ENCODE measurements at places on chromosomes 13 and 19.

- DNase-seq, result no peak
These were observed 8.8 kb downstream of the RRAS start for GRCh38 chr19:49631014-49631588.

DNA sequence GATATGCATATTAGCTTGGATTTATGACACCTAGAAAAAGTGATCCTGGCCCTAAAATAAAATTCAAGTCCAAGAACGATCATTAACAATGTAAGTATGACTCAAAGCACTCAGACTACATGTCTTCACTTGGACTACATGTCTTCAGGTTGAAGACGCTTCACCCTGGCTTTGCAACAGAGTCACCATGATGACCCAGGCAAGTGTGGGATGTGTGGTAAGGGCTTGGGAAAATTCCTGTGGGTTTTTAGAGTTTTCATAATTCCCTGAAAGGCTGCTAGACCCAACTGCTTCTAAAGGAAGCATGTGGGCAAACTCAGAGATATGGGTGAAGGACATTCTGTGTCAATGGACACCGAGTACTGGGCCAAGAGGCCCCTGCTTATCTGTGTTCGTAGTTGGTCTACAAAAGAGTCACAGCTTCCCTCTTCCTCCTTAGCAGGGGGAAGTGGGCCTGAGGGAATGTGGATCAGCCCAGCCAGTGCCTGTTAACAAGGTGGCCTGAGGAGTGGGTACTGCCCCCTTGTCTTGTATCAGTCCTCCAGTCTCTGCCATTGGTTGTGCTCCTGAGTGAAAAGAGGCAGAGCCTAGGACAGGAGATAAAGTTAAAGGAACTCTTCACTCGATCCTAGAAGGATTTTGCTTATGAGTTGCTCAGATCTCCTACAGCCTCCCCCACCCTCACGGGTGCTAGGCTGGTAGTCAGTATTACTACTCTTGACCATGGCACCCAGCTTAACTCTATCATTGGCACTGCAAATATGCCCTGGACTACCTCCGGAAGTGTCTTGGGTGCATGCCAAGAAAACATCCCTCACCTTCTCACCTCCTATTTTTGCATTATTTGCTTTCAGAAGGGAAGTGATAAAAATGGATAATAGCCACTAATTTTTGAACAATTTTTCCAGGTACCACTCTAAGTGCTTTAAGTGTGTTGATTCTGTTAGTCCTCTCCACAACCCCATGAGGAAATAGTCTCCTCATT is 406.3 kb downstream of the COG6 start:
- DNase-seq, result no peak

GRCh38 chr13:26202365-26202972 is 19.6 kb downstream of the RNF6 start:
- DNase-seq, result no peak

- DNase-seq, result no peak
These were observed 20.8 kb downstream of the NOVA2 start for GRCh38 chr19:45952686-45953505.

DNA sequence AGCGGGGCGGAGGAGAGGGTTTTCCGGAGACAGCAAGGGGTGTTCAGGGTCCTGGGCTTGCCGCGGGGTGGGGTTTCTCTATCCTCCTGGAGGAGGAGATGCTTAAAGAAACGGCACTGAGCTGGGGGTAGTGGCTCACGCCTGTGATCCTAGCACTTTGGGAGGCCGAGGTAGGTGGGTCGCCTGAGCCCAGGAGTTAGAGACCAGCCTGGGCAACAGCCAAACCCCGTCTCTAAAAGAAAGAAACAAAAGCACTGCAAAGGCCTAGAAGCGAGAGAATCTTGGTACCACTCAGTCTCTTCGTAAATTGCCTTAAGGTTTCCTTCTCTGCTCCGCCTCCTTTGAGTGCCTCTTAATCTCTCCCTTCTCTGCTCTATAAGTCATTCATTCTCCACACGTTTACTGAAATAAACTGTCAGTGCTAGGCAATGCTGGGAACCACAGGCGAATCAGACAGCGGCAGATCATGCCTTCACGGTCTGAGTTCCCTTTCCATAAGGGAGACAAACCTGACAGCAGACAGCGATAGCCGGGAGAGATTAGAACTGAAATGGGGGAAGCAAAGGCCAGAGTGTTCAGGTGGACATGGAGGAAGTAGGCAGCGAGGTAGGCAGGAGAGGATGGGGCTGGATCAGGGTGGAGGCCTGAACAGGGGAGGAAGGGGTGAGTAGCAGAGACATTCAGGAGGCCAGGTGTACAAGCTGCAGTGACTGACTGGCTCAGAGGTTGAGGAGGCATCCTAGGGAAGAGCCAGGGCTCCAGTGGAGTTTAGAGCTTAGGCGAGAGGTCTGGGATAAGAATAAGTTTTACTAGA is 580 bp downstream of the EIF3K start:
- no peak for DNase-seq

- no peak for DNase-seq
These were observed 164.7 kb downstream of the KATNAL1 start for GRCh38 chr13:30142486-30143211.

DNA sequence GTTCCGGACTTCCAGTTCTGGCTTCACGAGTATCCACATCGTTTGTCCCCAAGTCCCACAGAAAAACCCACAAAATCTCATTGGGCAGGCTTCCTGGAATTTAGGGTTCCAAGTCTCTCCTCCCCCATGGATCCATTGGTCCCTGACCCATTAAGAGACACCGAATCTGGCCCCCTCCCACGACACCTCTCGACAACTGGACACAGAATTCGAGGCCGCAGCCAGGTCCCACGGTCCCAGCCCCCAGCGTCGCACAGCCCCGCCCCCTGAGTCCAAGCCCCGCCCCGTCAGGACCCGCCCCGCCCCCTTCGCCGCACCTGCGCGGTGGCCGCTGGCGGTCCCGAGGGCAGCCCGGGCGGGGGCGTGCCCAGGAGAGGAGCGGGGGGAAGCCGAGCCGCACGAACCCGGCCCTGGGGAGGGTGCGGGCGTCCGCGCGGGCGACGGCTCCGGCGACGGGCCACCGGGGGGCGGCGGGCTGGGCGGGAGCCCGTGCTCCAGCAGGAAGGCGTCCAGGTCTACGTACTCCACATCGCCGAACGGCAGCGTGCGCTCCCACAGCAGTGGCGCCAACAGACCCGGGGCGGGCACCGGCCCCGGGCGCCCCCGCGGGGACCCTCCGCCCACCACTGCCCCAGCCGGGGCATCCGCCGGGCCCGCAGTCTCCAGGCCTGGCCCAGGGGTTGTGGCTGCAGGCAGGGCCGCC is 1.8 kb downstream of the DBP start:
- no peak for DNase-seq

DNA sequence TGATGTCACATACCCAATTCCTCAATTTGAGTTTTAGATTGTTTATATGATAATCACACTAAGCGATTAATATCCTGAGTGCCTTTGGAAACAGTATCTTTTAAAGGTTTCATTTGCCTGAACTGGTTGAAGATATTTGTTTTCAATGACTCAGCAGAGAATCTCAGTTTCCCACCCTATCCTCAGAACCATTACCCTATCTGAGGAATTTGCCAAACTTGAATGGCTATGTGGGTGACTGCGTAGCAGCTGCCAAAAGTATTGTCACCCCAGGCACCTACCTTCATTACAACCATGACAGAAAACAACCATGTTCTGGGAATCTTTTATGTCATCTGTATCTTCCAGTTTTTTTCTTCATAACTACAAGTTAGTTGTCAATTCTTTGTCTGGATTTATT is 440.1 kb upstream of the NBEA start:
- no peak for DNase-seq

GRCh38 chr19:29546583-29547190 is 20.9 kb downstream of the VSTM2B start:
- DNase-seq, result no peak

- DNase-seq, result no peak
These were observed 28.2 kb downstream of the VSTM1 start for GRCh38 chr19:54035215-54036178.

DNA sequence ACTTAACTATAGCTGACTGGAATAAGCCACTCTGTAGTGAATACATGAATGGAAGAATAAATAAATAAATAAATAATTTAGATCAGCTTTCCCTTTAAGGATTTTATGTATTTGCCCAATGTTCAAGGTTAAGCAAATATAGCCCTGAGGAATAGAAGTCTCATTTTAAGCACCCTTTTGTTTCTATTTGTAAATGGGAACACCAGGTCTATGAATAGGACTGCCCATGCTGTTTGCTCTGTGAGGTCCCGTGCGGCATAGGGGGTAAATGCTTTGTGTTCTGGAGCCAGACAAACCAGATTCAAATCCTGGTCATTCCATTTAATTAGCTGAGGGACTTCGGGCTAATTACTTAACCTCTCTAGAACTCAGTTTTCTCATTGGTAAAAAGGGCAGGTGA is 29.3 kb downstream of the CBY2 start:
- no peak for DNase-seq

DNA sequence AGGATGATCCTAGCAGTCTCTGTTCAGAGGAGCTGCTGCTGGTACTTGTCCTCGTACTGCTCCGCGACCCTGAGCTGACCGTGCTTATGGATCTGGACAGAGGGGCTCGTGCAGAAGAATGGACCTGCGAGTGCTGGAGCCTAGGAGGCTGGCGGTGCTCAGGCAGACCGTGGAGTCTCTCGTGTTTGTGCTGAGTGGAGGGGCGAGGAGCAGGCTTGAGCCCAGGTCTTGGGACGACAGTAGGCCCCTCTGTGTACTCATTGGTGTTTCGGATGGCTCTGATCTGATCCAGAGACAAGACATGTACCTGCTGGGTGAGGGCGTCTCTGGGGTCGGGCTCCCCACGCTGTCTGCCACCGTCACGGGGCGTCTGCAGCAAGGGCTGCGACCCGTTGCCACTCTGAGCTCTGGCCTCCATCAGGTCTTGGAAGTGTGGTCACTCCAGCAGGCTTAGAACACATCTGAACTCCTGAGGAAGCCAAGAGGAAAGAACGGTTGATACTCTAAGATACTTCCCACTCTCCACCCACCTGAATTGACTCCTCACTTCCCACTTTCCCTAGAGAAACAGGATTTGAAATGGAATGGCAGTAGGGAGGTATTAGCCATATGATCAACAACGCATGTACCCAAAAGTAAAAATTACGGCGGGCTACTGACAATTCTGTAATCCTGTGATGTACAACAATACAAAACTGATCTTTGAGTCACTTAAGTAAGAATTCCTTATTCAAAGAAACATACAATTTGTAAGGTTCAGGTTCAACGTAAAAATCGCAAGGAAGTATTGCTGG is 3.4 kb downstream of the SPRY2 start:
- no peak for DNase-seq

DNA sequence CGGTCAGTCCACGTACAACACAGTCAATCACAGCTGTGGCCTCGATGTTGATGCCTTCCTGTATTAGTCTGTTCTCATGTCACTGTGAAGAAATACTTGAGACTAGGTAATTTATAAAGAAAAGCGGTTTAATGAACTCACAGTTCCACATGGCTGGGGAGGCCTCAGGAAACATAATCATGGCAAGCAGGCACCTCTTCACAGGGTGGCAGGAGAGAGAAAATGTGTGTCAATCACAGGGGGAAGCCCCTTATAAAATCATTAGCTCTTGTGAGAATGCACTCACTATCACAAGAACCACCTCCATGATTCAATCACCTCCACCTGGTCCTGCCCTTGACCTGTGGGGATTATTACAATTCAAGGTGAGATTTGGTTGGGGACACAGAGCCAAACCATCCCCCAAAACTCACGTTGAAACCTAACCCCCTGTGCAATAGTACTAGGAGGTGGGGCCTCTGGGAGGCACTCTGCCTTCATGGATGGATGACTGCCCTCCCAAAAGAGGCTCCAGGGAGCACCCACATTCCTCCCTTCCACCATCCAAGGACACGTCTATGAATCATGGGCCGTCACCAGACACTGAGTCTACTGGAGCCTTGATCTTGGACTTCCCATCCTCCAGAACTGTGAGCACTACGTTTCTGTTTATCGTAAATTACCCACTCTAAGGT is 2.3 kb upstream of the PROZ start:
- no peak for DNase-seq

DNA sequence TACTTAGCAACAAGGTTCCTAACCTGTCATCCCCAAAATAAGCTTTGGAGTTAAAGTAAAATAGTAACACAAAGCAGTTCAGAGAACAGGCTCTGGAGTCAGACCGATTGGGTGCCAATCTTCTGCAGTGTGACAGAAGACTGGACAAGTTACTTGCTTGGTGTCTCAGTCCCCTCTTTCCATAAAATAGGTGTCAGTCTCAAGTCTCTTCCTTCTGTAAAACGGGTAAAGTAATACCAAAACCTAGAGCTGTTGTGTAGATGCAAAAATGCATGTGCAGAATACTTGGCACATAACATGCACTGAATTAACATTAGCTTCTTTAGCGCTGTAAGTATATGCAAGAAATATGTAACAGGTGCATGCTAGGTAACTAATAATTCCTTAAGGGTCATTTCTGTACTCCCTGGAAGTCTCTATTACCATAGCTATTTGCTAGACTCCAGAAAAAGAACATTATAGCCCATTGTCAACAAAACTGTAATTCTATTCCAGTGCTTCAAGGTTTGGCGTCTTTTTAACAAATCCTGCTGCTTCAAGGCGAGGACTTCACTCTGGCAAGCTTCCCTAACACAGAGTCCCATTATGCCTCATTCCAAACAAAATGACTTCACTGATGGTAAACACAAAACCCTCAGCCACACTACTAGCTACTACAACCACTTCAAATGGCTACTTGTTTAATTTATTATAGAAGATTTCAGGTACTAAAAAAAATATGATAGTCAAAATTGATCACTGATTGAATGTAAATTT is 32.8 kb downstream of the ELF1 start:
- DNase-seq, result no peak

DNA sequence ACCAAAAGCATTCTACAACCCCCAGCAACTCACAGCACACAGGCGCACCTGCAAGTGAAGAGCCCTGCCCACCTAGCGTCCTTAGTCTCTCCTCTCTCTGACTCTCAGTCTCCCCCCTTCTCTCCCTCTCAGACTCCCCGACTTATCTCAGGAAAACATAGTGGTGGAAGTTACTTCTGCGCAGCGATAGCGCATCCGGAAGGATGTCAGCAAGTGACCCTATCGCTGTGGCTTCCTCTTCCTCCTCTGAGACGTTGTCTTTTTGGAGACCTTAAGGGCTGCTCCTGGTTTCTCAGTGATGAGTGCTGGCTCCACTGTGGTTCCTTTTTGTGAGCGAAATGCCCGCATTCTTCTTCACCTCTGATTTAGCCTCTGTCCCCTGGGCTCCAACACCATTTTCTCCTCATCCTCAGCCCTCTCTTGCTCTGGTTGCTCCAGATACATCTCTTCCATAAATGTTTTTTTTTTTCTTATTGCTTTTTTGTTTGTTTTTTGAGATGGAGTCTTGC is 1.4 kb upstream of the YIF1B start:
- DNase-seq, result no peak

GRCh38 chr13:21465710-21466160 is 6.6 kb upstream of the ZDHHC20 start:
- DNase-seq, result no peak

- DNase-seq, result no peak
These were observed 2.8 kb downstream of the FZR1 start for GRCh38 chr19:3508771-3509535.

- DNase-seq, result no peak
These were observed 1.2 kb downstream of the POLR2I start for GRCh38 chr19:36113425-36113824.

- DNase-seq, result no peak
These were observed 95.1 kb downstream of the NUFIP1 start for GRCh38 chr13:44894001-44894770.

GRCh38 chr19:19515642-19516519 is at the start of gene NDUFA13:
Gene NDUFA13, plus strand, starts transcription at chr19:19516225. Its CDS starts 14 bp downstream, at chr19:19516239.
- DNase-seq, result peak; percentile 86

All from hypothalamus (tissue), 51 donors.